RKO (cell line): ENCODE measurements at places on chromosomes 2 and 18.

DNA sequence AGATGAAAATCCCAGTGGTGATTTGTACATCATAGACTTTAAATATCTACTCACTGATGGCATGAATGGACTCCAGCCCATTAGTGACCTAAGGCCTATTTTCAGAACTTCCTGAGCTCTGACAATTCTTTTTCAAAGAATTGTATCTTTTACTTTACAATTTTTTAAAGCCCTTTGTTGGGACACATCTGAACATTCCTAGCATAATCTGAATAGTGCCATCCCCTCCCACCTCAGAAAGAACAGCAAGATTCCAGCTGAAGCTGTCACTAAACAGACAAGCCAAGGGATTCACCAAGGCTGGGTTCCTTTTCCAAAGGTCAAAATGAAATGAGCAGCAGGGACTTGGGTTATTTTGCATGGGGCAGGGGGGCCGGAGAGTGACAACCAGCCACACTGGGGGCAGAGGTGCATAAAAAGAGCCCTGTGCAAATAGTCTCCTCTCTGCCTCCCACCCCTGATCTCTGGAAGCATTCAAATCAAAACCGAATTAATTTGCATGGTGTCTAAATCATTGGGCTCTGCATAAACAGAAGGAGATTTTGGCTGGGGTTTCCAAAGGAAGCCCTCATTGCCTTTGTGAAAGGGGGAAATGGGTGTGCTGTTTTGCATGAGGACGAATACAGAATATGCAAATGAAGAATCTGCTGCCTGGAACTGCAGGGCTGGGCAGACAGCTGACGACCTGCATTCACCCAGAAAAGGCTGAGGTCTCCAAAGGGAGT lies 17.2 kb downstream of the EPHA4 start:
- DNase-seq = no peak

- DNase-seq = no peak
Observed at GRCh38 chr18:13407484-13407883, 188.9 kb downstream of the LDLRAD4 start.

- DNase-seq = no peak
Observed at GRCh38 chr2:150882751-150883612, 378.7 kb downstream of the RBM43 start.

GRCh38 chr2:217935901-217936684 lies 66.7 kb downstream of the TNS1 start:
- DNase-seq = no peak

- no peak for DNase-seq
Observed at GRCh38 chr2:197158591-197159550, 151.7 kb downstream of the ANKRD44 start.

DNA sequence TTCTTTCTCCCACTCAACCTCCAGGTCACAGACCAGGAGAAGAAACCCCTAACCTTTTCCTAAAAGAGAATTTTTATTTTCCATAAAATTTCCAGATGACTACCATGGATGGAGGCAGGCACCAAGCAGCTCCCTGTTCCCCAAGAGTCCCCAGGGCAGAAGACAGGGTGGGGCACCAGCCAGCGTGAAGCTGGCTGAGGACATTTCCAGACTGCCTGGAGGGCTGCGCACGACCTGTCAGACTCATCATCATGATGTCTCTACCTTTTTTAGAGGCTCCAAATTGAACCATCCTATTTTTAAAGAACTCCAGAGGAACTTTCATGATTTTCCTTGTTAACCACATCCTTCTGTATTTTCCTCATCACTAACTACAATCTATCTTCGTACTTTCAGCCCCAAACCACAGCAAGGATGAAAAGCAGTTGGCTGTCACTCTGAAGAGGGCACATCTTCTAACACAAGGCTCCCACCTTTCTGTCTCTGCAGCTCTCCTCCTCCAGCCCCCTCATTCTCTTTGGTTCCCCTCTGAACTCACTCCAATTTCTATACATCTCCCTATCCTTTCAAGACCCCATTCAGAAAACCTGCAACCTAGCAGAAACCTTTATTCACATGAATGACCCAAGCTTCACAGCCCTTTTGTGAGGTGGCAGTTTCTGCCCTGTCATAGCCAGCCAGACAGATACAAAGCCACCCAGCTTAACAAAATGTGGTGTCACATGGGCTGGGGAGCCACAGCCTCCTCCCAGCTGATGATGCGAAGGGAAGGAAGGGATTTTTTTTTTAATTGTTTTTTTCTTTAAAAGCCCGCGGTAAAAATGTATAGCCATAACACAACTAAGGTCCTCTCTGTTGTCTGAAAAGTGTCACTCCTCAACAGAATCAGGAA lies 11.1 kb downstream of the AMMECR1L start:
- no peak for DNase-seq
